HuH-7 (cell line): ENCODE measurements at places on chromosomes 1 and 21.

- DNase-seq = peak; percentile 9
These were observed 3.6 kb downstream of the GUK1 start for GRCh38 chr1:228143480-228144192.

GRCh38 chr1:22709891-22710700 lies 543 bp upstream of the EPHB2 start:
- DNase-seq = peak; percentile 80

DNA sequence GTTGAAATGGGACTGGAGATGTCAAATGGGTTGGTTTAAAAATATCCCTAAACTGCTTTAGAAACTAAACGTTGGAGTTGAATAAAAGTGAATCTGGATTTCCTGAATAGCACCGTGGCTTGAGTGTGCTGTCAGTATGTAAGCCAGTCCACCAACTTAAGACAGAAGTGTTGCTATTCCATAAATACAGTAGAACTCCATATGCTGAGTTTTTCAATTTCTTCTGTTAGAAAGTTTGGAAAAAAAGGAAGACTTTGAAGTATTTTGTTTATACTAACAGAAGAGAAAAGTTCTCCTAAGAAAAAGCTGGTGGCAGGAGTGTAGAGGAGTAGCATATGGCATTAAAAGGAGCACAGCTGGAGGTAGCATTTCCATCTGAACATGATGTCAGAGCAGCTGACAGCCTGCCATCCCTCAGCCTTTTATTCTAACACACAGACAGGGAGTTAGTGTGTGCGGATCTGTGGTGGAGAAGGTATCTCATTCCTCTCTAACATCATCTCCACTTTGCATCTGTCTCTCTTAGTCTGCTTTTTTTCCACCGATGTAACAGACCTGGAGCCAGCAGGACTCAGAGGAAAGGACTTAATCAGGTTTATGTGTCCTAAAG lies at the start of gene ZBTB18:
TSS of gene ZBTB18 (plus strand) at position 449 of the 610 bp plus-strand sequence. CDS start at position 598, 149 bp downstream.
- DNase-seq = no peak

- DNase-seq = no peak
These were observed 338.1 kb upstream of the SNX7 start for GRCh38 chr1:98323388-98323787.

GRCh38 chr1:8384088-8384487 lies 66.2 kb downstream of the SLC45A1 start:
- no peak for DNase-seq

- no peak for DNase-seq
These were observed 9.9 kb upstream of the GALNT2 start for GRCh38 chr1:230057100-230057499.

DNA sequence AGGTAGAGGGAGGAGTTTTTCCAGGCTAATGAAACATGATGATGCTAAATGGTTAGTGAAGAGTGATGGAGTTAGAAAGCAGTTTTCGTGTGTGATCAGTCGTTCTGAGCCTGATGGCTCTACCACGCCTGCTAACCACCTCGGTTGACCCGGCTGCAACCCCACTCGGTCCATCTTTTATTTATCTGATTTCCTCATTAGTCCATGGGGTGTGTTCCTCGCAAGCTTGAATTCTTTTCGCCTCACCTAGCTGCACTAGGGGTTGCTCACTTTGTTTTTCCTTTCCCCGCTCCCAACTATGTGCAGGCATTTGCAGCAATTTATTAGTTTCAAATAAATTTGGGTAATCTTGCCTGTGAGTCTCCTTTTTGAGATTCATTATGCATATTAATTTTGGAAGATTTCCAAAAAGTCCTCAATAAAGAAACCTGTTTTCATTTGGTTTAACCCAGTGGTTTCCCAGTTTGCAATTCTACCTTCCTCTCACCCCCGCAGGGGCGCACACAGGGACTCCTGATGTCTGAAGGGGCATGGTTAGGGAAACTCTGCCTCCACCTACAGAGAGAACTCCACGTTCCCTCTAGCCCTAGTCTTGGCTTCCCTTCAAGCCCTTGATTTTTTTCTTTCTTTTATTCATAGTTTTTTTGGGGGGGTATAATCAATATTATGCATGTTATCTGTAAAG lies 12.6 kb downstream of the B3GALT5 start:
- no peak for DNase-seq

DNA sequence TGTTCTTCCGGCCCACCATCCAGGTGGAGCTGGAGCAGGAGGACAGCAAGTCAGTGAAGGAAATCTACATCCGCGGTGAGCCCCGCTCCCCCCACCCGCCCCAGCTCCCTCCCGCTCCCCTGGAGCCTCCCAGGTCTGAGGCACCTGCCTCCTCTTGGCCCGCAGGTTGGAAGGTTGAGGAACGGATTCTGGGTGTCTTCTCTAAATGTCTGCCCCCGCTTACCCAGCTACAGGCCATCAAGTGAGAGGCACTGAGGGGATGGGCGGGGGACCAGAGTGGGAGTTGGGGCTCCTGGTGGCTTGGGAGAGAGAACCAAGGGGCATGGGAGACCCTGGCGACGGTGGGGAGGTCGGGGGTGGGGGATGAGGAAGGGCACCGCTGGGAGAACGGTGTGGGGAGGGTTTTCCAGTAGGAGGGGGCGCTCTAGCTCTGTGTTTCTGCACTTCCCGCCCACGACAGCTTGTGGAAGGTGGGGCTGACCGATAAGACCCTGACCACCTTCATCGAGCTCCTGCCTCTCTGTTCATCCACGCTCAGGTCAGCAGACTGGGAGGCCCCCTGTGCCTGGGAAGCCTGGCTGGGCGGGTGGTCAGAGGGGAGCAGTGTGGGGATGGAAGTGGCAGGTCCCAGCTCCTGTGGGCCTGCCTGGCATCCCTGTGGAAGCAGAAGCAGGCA lies 4.2 kb downstream of the LRRC71 start:
- DNase-seq = no peak

- DNase-seq = peak; percentile 15
These were observed 96.5 kb downstream of the NME7 start for GRCh38 chr1:169271098-169271497.

DNA sequence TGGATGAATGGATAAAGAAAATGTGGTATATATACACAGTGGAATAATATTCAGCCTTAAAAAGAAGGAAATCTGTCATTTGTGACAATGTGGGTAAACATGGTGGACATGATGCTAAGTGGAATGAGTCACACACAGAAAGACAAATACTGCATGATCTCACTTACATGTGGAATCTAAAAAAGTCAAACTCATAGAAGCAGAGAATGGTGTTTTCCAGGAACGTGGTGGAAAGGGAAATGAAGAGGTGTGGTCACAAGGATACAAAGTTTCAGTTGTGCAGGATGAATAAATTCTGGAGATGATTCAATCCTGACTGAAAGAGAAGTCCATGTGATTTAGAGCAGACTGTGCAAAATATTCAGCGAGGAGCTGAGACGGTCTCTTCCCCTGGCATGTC lies 56.6 kb downstream of the RYR2 start:
- no peak for DNase-seq

DNA sequence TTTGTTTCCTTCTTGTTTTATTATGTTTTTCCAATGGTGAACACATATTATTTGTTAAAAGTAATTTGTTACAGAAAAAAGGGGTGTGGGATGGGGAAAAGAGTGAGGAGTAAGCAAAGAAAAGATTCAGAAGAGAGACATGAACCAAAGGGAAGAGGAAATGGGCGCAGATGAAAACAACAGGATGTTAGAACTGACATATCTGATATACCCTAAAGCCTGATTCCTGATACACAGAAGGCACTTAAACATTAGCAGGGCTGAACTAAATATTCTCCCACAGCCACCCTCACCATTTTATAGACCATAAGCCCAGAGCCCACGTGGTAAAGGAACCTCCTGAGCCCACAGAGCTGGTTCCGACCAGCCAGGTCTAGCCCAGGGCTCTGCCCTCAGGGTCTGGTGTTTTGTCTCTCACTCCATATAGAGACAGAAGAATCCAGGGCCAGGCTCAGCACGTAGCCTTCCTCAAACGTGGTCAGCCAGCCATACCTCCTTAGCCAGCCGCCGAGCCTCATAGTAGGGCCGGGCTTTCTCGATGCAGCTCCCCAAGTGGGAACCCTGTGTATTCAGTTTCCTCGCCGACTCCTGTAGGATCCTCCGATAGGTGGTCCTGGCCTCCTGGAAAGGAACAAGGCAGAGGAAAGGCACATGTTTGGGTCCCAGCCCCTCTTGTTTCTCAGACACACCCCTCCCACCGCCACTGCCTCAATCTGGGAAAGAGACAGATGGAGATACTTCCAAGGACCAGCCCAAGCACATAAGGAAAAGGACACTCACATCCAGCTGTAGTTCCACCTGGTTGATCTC lies 9.5 kb downstream of the SH3BP5L start:
- DNase-seq = no peak

GRCh38 chr1:155092131-155092530 lies 13.5 kb downstream of the EFNA3 start:
- no peak for DNase-seq

DNA sequence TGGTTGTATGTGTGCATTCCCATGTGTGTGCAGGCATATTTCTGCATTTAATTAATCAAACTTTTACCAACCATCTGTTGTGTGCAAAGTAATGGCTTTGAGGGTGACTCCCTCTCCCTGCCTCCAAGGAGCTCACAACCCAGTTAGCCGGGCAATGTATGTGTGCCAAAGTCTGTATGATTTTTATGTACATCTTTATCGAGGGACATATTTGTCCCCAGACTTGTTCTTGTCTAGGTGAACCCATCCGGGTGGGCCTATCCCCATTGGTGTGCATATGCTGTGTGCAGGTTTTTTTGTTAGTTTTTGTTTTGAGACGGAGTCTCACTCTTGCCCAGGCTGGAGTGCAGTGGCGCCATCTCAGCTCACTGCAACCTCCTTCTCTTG lies 1.8 kb downstream of the SYTL1 start:
- no peak for DNase-seq

GRCh38 chr1:12161662-12162458 lies 4.9 kb upstream of the TNFRSF1B start:
- DNase-seq = no peak

DNA sequence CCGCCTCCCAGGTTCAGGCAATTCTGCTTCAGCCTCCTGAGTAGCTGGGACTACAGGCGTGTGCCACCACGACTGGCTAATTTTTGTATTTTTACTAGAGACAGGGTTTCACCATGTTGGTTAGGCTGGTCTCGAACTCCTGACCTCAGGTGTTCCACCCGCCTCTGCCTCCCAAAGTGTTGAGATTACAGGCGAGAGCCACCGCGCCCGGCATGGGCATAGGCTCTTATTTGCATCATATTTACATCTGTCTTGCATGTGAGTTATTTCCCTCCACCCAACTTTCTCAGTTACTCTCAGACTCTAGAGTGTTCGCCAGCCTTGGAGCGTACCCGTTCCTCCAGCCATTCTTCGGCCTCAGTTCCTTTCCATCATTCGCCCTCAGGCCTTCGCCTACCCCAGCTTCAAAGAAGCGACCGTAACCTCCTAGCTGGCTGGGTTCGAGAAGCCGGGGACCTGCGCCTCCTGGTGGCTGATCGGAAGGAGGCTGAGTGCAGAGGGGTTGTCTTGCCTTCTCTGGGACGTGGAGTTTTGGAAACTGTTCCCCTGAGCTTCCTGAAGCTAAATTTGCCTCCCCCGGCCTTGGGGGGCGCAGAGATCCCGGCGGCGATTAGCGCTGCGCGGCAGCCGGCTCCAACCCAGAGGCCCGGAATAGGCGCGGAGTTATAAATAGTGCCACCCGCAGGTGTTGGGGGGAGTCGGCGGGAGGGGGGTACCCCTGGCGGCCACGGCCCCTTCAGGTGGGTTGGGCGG lies 3.6 kb upstream of the ZBTB7B start:
- DNase-seq = peak; percentile 83

DNA sequence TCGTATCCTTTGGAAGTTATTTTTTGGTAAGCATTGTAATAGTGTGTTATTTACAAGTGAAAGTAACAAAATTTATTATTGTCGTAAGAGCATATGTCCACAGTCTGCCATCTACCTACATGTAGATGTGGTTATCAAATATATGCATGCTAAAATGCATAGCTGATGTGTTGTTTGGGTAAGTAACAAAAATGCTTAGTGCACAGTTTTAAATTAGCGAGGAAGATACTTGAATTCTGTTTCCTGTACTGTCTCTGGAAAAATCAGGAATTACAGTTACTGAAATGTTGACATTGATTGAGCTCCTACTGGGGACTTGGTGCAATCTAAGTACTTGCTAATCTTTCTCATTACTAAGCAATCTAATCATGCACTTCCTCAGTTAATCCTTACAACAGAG lies 14.3 kb downstream of the WDR64 start:
- DNase-seq = no peak

GRCh38 chr1:76770979-76771378 lies 96.3 kb upstream of the ST6GALNAC5 start:
- DNase-seq = no peak

- no peak for DNase-seq
These were observed 2.8 kb upstream of the STMN1 start for GRCh38 chr1:25909040-25909439.

- DNase-seq = no peak
These were observed 13.7 kb upstream of the TTC4 start for GRCh38 chr1:54701996-54702395.

DNA sequence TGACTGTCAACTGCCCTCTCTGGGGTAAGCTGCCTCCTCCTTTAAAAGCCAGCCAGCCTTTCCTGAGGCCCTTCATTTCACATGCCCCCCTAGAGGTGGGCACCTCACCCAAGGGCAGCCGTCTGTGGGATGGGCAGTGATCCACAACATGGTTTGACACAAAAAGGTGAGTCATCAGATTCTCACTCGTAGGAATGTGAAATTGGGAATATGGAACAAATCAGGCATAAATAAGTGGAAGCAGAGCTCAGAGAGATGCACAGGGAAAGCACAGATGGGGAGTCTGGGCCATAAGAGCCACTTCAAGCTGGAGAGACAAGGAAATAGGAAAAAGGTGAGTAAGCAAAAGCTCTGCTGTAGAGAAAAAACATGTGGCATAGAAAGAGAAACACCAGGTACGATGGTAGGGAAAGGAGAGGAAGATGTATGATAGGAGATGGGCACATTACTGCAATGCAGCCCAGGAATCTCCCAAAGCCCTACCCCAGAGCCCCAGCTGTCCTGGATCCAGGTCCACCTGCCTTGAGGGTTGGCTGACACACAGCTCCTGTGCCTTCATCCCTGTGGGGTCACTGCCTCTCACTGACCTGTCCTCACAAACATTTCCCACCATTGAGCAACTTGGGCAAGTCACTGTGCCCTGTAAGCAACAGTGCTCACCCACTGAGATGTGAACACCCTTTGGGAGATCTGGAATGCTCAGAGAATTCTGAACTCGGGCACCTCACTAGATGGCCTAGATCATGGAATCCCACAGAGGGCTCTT lies 86.6 kb downstream of the ASTN1 start:
- no peak for DNase-seq

DNA sequence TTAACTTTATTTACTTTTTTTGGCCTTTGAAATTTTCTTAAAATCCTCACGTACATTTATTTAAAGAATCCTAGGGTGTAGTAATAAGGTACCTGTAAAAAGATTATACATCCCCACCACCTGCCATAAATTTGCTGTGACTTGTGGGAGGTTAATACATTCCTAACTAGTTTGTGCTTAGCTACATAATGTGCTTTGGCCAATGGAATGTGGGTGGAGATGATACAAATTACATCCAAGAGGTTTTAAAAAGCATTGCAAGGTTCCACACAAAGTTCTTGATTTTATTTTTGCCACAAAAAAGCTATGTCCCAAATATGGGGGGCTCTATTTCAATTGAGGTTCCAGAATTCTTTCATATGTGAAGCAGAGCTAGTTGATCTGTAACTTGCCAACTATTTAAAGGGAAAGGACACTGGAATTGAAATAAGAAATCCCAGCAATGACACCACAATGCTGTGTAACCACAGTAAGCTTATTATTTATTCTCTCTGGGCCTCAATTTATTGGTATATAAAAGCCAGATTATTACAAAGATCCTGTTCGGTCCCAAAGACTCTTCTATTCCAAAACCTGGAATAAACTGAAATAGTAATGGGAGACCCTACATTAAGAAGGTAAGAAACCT lies 15.7 kb downstream of the ASPM start:
- no peak for DNase-seq

- peak; percentile 78 for DNase-seq
These were observed 19.1 kb downstream of the RAB7B start for GRCh38 chr1:205983925-205984725.
